ENCODE measurements at places on chromosomes 12 and 14.

GRCh38 chr12:71208053-71208685 is 50.4 kb upstream of the TSPAN8 start:
- peak; percentile 6 for DNase-seq

GRCh38 chr12:106670131-106670530 is 87.3 kb downstream of the RFX4 start:
- no peak for DNase-seq

GRCh38 chr12:52813885-52814709 is at the start of gene KRT4:
TSS of gene KRT4 (minus strand) at chr12:52814116. CDS start at chr12:52814058, 58 bp downstream.
- DNase-seq, result no peak

DNA sequence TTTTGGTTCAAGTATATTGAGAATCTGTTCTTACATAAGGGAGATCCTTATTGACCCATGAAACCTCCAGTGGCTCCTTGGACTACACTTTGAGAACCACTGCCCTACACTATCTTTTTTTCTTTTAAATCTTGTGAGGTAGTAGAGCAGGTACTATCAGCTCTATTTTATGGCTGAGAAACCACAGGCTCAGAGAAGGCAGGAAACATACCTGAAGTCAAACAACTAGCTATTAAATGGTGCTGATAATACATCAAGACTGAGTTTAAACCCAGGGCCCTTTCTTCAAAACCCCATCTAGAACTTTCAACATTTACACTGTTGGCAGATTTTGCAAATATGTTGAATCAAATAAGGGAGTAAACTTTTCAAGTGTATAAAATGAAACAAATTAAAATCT is 6.9 kb downstream of the ZBTB25 start:
- DNase-seq, result no peak

- DNase-seq, result no peak
Measured at GRCh38 chr12:95220726-95221125, 3.1 kb downstream of the VEZT start.

DNA sequence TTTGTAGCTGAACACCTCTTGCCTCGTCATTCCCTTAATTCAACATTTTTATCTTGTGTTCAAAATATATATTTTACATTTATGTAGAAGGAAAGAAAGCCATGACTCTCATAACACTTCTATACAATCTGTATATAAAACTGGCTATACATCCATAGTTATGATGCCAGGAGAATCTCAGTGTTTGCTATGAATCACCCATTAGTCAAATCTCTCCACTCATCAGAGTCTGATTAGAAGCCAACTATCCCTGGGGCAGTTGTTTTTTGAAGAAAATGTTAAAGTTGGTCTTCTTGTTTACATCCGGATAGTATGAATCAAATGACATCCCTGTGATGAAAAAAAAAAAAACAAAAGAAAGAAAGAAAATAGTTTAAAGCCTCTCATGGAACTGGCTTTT is 503.9 kb downstream of the NELL2 start:
- DNase-seq, result no peak

DNA sequence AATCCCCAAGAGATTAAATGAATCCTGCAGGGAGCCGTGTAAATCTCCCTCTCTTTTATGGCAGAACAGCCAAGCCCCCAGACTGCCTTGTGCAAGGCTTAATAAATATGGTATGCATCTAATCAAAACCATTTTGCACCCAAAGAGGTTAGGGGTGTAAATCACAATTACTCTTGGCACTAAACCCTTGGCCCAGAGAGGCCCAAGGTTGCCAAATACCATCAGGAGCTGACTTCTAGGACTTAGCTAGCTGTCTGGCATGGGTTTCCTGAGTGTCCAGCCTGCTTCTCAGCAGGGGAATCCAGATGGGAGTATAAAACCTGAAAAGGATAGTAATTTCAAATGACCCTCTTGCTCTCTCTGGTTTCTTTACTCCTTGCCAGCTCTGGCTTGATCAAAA is 610.4 kb downstream of the MED13L start:
- no peak for DNase-seq

DNA sequence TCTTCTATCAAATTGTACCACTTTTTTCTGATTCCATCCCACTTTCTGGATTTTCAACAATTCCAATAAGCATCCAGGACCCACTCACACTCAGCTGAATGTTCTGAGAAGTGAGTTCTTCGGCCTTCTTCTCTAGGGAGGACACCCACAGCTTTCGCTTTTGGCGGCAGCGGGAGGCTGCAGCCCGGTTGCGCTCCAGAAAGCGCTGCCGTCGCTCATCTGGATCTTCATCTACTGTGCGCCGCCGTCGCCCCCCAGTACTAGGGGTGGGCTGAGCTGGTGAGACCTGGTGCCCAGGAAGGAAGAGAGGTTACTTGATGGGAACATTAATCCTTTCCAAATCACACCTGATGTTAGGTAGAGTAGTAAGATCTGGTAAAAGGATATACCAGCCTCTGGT is 17.2 kb upstream of the NPFF start:
- no peak for DNase-seq

- no peak for DNase-seq
Measured at GRCh38 chr14:54040846-54041245, 84.2 kb upstream of the BMP4 start.

- peak; percentile 88 for DNase-seq
Measured at GRCh38 chr14:90495357-90496276, 98.8 kb downstream of the CALM1 start.

DNA sequence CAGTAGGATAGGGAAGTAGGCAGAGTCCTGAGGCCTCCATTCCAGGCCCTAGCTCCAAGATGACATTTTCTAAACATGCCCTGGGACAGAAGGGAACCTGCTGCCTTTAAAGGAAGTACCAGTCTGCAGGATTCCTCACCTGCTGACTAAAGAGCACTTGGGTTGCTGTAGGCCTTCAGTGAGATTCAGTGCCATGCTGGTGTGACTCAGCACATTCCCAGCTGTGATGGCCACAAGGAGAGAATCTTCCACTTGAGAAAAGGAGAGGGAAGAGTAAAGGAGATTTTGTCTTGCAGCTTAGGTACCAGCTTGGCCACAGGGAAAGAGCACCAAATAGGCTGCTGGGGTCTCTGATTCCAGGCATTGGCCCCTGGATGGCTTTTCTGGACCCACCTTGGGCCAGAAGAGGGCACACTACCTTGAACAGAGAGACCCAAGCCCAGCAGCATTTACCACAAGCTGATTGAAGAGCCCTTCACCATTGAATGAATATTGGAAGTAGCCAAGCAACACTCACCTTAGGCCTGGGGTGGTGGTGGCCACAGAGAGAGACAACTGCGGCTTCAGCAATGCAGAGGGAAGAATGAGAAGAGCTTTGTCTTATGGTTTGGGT is 498.3 kb downstream of the KCNH5 start:
- DNase-seq, result no peak

DNA sequence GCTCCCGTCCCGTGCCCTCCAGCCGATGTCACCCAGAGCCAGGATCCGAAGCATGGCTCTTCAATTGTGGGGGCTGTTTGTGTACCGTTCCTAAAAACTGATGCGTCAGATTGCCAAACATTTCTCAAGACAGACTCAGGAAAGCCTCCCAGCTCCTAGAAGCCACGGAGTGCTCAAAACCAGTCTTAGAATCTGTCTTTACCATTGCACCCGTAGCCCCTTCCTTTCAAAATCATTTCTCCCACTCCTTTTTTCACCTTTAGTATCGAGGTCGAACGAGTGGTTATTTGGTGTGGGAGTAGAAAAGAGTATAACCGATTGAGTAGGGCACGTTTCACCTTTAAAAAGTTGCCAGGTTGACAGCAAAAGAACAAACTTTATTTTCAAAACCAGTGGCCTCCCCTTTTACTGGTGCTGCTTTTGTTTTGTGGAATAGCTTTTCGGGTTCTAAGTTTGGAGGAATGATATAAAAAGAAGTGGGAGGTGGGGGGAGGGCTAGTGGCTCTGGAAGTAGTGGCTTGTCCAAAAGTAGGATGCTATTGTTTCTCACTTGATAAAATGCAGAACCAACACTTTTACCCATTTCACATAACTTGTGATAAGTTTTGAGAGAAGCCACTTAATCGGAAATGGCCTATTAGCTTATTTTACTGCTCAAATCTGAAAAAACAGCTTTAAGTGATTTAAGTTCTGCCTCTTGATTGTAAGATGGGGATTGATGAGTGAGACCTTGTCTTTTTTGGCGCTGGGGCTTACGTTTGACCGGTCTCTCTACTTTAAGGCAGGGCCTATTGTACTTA is 803 bp downstream of the STK38L start:
- DNase-seq, result no peak

DNA sequence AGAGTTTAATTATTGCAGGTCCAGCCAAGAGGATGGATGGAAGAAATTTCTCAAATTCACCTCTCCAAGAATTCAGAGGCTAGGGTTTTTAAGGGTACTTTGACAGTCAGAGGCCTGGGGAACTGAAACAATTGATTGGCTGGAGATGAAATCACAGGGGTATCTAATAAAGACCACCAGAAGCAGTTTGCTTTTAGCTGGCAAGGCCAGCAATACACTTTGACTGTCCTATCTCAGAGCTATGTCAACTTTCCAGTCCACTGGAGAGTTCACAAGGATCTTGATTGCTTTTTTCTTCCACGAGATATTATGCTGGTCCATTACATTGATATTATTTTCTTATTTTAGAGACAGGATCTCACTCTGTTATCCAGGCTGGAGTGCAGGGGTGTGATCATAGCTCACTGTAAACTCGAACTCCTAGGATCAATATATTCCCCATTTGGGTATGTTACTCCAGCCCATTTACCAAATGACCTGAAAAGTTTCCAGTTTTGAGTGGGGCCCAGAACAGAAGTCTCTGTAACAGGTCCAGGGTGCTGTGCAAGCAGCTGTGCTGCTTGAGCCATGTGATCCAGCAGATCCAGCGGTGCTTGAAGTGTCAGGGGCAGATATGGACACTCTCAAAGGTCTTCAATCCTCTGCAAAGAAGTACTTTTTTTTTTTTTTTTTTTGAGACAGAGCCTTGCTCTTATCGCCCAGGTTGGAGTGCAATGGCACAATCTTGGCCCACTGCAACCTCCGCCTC is 17.2 kb upstream of the ATF7 start:
- DNase-seq, result no peak

GRCh38 chr12:115799610-115800009 is 477.9 kb downstream of the MED13L start:
- no peak for DNase-seq

DNA sequence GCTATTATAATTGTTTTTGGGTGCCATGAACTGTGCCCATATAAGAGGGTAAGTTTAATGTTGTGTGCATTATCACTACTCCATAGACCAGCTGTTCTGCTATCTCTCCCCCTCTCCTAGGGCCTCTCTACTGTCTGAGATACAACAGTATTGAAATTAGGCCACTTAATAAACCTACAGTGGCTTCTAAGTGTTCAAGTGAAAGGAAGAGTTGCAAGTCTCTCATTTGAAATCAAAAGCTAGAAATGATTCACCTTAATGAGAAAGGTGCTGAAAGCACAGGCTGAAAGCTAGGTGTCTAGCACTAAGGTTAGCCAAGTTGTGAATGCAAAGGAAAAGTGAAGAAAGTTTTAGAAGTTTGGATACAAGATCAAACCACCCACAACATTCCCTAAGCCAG is 168.0 kb downstream of the SLC16A7 start:
- no peak for DNase-seq

DNA sequence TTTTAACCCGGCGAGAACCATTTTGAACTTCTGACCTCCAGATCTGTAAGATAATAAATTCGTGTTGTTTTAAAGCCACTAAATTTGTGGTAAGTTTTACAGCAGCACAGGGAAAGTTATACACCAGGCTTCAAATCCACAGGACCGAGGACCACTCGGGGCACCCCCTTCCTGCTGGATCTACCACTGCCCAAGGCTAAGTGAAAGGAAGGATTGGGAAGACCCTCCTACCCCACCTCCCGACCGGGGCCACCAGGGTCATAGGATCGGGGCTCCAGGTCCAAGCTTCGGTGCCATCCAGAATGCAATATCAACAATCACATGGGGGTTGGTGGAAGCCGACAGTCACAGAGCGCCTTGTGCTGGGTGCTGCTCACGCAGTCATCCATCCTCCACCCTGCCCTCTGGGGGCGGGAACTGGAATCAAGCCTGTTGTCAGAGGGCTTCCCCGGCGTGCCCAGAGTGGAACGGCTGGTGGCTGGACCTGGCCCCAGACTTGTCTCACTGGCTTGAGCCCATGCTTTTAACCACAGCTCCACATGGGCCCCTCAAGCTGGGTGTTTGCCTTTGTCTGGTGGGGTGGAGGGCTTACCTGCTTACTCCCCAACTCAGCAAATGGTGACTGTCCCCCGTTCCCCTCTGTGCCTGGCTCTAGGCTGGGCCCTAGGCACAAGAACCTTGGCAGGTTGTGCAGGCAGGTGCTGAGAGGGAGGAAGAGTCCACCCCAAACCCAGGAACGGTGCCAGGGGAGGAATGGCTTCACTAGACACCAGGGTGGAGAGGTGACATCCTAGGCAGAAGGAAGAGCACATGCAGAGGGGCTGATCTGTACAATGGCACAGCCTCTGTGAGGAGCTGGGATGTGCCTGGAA is 180.3 kb upstream of the RTL1 start:
- DNase-seq, result no peak

GRCh38 chr14:51302295-51303030 is 62.4 kb downstream of the TMX1 start:
- DNase-seq, result no peak

GRCh38 chr14:28138341-28138740 is 628.2 kb upstream of the FOXG1 start:
- DNase-seq, result no peak

- no peak for DNase-seq
Measured at GRCh38 chr12:53804429-53804828, 52.6 kb upstream of the CISTR start.

DNA sequence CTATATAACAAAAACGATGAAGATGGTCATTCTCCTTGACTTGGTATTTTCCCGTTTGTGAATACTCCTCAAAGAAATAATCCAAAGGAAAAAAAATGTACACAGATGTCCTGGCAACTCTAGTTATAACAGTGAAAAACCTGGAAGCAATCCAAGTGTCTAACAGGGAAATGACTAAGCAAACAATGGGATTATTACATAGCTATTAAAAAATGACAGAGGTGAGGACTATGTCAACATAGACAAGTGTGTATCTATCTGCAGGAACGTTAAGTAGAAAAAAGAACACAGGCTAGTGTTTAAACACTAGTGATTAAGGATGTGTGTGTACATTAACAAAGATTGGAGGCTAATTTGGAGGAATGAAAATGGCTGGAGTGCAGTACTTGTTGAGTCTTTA is 5.9 kb upstream of the APOLD1 start:
- DNase-seq, result no peak

- no peak for DNase-seq
Measured at GRCh38 chr12:109191621-109192250, 75.3 kb downstream of the ACACB start.

DNA sequence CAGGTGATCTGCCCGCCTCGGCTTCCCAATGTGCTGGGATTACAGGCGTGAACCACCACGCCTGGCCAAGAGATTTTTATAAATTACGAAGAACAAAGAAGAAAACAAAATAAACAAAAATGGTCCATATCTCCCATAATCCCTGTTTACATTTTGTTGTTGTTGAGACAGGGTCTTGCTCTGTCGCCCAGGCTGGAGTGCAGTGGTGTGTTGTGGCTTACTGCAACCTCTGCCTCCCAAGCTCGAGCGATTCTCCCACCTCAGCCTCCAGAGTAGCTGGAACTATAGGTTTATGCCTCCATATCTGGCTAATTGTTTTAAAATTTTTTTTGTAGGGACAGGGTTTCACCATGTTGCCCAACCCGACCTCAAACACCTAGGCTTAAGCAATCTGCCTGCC is 156.1 kb downstream of the ZNF664 start:
- no peak for DNase-seq
